ENCODE measurements at places on chromosomes 6 and 20.

DNA sequence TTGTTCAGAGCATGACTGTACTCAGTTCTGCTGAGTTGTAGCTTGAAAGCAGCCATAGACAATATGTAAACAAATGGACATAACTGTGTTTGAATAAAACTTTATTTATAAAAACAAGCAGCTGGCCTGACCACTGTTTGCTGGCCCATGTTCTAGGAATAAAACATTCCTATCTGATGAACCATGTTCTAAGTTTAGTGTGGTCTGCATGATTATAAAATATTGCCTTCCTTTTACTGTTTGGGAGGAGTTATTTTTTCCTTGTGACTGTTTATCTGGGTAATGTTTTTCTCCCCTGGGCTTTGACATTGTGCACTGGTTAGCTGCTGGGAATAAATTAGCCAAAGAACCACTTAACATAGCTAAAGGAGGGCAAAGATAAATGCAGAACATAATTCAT lies 55.1 kb downstream of the CDS2 start:
- DNase-seq, result no peak

DNA sequence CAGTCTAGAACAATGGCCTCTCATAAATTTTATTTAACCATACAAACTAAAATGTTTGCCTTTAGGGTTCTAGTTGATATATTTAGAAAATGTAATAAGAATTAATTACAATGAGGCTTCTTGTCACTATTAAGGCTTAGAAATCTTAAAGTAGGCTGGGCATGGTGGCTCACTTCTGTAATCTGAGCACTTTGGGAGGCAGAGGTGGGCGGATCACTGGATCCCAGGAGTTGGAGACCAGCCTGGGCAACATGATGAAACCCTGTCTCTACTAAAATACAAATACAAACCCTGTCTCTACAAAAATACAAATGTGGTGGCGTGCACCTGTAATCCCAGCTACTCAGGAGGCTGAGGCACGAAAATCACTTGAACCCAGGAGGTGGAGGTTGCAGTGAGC lies 99.0 kb upstream of the ADGRF1 start:
- DNase-seq, result no peak

DNA sequence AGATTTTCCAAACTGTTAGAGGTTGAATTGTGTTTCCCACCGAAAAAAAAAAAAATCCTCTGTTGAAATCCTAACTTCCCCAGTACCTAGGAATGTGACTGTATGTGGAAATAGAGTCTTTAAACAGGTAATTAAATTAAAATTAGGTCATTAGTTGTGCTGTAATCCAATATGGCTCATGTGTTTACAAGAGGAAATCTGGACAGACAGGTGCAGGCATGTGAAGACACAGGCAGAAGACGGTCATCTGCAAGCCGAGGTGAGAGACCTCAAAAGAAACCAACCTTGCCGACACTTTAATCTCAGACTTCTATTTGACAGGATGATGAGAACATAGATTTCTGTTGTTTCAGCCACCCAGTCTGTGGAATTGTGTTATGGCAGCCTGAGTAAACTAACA lies 28.6 kb upstream of the EZR start:
- DNase-seq, result no peak

GRCh38 chr6:98669371-98669770 lies 165.0 kb upstream of the POU3F2 start:
- DNase-seq, result no peak

- no peak for DNase-seq
These were observed 58.4 kb downstream of the TRAM2 start for GRCh38 chr6:52518279-52518945.

- no peak for DNase-seq
These were observed 76.8 kb downstream of the NCOA7 start for GRCh38 chr6:125867483-125867942.

DNA sequence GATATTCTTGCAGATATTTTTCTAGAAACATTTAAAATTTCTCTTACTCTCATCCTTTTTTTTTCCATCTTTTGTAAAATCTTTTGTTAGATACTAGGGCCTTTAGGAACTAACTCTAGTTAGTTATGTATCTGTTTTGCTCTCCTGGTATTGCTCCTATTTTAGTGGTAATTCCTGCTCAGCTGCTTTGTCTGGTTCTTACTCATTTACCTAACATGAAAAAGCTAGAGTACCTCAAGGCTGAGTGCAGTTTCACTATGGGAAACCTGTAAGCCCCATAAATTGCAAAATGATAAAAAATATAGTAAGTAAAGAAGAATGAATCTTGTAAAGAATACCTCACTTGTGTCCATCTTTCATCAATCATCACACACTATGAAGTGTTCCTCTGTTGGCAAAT lies 1602.0 kb downstream of the GRIK2 start:
- no peak for DNase-seq

- DNase-seq, result no peak
These were observed 105.8 kb downstream of the MAFB start for GRCh38 chr20:40583205-40583604.

DNA sequence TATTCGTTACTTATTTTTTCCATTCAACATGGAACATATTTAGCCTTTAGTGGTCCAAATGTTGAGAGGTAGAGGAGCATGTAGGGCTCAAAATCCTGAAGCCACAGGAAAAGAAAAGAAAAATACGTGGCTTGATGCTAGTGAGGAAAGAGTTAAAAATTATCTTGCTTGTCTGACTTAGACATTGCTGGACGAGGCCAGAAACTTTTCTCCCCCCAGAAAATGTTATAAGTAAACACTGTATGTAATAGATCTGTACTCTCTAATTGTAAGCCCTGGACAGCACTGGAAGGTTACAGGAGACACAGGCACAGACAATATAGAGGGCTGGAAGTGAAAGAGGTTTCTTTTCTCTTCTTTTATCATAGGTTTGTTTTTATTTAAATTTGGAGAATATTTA lies 165.6 kb downstream of the ZFP64 start:
- no peak for DNase-seq

DNA sequence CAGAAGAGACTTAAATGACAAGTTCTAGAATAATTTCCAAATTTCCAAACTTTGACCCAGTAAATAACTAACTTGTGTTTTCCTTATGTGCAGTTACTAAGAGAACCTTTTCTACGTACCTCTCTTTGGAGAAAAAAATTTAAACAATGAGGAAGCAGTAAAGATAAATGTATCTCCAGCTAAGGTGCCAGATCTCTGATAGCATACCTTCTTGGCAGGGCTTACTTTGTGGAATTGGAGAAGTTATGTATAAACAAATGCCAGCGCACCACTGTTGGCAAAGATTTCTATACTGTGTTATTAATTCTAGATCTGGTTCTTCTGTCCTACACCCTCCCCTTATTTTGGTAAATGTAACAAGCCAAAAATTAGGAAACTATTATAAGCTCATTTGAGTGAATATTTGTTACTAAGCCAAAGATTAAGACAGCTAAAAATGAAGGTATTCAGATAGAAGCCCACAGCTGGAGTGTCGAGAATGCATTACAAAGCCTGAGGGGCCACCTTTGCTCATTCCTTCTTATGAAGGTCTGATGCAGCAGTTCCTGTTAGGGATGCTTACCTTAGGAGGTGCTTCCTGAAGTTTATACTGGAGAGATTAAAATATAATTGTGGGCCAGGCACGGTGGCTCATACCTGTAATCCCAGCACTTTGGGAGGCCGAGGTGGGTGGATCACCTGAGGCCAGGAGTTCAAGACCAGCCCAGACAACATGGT lies 373.1 kb upstream of the SOX4 start:
- DNase-seq, result no peak

- no peak for DNase-seq
These were observed 59.5 kb downstream of the CBFA2T2 start for GRCh38 chr20:33549229-33549999.

- DNase-seq, result no peak
These were observed 763 bp downstream of the BHLHE23 start for GRCh38 chr20:63005862-63006539.

GRCh38 chr20:59864726-59865125 lies 68.7 kb downstream of the SYCP2 start:
- no peak for DNase-seq

GRCh38 chr6:143999406-143999805 lies 8.7 kb downstream of the PLAGL1 start:
- no peak for DNase-seq

- no peak for DNase-seq
These were observed 18.4 kb downstream of the TGM2 start for GRCh38 chr20:38146628-38147027.

- DNase-seq, result no peak
These were observed 43.2 kb upstream of the BMP5 start for GRCh38 chr6:55918639-55919038.

DNA sequence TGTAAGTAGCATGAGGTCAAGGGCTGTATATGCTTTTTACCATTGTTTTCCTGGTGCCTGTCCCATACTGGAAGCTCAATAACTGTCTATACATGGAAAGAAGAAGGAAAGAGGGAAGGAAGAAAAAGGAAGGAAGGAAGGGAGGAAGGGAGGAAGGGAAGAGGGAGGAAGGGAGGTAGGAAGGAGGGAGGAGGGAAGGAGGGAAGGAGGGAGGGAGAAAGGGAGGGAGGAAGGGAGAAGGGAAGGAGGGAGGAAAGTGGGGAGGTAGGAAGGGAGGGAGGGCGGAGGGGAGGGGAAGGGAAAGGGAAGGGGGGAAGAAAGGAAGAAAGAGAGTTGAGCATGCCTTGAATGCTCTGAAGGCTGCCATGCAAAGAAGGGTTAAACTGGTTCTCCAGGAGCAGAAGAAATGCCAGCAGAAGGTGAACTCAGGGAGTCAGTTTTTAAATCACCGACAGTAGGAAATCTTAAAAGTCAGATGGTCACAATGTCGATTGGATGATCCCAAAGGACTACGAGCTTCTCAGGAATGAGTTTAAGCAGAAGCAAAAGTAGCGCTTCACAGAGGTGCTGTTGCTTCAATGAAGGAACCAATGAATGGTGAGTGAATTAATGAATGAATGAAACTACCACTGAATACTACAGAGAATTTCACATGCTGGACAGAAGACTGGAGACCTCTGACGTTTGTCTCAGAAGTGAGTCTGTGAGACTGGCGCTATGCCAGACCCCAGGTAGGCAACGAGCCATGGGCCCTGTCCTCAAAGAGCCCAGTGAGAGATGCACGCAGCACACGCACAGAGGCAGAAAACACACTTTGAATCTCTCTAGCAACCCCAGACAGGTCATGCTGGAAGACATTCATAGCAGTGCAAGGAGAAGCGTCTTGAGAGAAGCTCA lies 117.6 kb downstream of the MRPL14 start:
- DNase-seq, result no peak

DNA sequence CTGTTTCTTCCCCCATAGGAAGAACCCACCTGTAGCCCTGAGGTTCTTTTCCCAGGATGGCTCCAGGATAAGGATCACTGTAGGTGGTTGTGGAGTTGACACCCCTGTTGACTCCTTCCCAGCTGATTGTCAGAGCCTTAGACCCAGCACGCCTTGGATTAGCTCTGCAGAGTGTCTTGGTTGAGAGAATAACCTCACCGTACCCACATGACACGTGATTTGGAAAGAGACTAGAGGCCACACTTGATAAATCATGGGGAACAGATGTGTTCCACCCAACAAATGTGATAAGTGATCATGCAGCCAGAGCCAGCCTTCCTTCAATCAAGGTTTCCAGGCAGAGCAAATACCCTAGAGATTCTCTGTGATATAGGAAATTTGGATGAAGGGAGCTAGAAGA lies 12.2 kb downstream of the BTN3A1 start:
- DNase-seq, result no peak

DNA sequence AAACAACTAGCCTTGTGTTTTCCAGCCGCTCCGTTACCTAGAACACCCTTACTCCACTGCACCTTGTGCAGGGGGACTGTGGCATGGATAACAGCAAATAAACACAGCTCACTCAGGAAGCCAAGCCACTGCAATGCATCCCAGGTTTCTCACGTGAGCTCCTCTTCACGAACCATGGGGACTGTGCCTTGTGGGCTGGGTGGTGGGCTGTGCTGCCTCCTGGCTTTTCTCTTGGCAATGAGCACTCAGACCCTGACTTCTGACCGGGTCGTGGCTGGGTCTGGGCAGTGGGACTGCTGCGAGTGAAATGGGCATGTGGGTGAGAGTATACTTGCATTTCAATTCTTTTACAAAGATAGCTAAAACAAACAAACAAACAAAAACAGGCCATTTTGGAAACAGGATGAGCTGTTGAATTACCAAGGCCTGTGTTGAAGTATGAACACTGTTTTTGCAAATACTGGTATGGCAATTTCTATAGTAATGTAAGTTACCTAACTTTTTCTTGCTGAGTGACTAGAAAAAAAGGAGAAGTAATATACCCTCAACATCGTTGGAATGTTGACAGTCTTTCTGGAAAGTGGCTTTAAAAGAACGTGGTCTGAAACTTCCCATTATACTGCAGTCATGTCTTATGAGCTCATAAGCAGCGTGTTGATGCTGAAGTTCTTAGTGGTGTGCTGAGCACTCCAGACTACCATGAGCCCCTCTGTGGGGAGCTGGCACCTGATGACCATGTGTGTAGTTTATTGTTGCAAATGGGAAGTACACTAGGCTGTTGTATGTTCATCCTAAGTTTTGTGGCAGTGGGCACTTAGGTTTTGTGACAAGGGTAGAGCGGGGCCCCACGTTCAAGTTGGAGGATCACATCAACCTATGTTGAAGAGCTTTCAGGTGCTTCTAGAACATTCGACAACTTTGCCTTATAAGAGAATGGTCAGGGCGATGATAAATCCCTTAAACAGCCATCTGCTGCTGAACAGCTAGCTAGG lies 120.4 kb downstream of the ARMC2 start:
- DNase-seq, result no peak

GRCh38 chr20:34581341-34582184 lies 23.0 kb downstream of the MAP1LC3A start:
- no peak for DNase-seq

- DNase-seq, result no peak
These were observed 118.7 kb downstream of the RPS12 start for GRCh38 chr6:132933090-132933489.

DNA sequence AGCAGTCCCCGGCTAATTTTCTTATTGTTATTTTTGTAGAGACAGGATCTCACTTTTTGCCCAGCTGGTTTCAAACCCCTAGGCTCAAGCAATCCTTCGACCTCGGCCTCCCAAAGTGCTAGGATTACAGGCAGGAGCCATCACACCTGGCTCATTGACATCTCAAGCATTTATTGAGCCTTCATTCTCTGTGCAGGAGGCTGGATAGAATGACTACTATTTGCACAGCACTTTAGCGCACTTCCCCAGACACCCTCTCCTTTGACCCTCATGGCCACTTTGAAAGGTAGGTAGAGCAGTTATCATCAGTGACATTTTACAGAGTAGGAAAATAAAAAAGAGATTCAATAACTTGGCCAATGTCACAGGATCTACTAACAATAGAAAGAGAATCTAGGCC lies 124.0 kb upstream of the STXBP5 start:
- DNase-seq, result no peak

- no peak for DNase-seq
These were observed 271.4 kb downstream of the ALDH8A1 start for GRCh38 chr6:134678436-134678889.

GRCh38 chr6:150900049-150900448 lies 34.5 kb downstream of the MTHFD1L start:
- DNase-seq, result no peak

- no peak for DNase-seq
These were observed 150.3 kb downstream of the OTOR start for GRCh38 chr20:16898433-16898832.

Measured in CD4-positive, alpha-beta T cell treated with Interleukin-12 subunit alpha and Interleukin-12 subunit beta, for 1 hour (primary cell).